Stimulated activated CD4-positive, alpha-beta T cell treated with anti-CD3 and anti-CD28 coated beads, Interleukin-2, amount 100 ng/mL, for 24 hours (primary cell): ENCODE measurements at places on chromosomes 3 and 15.

DNA sequence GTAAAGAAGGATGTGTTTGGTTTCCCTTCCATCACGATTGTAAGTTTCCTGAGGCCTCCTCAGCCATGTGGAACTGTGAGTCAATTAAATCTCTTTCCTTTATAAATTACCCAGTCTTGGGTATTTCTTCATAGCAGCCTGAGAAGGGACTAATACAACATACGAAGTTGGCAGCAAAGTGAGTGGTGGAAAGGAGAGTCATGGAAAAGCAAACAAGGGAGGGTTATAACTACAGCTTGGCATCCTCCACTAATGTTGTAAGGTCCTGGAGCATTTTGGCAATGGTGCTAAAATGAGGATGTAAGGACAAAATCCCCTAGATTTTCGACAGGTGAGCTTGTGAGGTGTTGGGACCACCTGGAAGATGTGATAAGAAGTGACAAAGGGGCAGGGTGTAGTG, 5.8 kb upstream of the TMEM41A start:
- no peak for DNase-seq

DNA sequence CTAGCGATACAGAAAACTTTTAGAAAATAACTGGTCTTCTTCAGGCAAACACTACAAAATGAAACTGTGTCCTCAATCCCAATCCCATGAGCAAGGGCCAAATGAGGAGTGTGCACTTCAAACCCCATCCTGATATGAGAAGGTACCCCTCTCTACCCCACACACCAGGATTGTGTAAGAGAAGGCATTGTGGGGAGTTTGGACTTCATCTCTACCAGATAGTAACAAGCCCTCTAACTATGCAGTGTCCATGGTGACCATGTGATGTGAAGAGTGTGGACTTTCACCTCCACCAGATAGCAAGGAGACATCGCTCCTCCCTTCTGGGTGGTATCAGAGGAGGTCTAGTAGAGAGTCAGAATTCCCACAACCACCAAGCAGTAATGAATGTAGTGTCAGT, 769.3 kb downstream of the MECOM start:
- no peak for DNase-seq

DNA sequence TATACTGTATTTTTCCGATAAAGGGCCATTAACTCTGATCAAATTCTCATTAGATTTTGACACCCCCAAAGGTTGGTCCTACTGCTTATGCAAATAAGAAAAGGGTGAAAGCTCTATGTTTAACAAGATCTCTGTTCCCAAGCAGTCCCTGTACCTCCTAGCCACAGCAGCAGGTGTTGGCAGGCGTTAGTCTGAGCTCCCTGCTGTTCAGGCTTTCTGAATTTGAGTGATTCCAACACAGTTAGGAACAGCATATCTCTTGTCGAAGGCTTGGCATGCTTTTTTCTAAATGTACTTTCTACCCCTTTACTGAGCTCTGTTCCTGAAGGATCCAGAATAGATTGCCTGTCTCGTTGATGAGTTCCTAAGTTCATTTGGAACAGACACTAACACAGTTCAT, 42.3 kb downstream of the MITF start:
- no peak for DNase-seq

DNA sequence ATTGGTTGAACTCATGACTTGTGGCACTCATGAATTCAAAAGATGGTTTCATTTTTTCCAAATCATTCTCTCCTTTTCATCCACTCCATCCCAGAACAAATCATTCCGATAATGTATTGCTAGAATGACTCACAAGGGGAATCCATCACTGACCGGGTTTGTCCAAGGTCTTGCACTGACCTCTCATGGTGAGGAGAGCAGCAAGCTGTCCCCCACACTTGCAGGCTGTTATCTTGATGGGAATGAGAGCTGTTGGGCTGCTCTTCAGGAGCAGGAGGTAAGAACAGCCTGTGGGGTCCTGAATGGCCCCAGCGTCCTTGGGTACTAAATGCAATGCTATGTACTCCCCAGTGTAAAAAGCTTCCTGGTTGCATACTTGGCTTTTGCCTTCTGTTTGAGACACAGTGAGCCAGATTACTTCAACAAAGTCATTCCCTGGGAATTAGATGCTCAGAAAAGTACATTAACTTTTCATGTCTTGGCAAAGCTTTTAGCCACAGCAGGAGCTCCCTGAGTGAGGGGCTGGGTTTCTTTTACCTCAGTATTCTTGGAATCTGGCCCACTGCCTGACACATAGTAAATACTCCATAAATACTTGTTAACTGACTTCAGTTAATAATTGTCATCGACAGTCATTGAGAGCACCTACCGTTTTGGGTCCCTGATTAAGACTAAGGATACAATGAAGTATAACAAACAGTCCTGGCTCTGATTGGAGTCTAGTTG, 24.1 kb downstream of the CCNL1 start:
- DNase-seq = no peak

DNA sequence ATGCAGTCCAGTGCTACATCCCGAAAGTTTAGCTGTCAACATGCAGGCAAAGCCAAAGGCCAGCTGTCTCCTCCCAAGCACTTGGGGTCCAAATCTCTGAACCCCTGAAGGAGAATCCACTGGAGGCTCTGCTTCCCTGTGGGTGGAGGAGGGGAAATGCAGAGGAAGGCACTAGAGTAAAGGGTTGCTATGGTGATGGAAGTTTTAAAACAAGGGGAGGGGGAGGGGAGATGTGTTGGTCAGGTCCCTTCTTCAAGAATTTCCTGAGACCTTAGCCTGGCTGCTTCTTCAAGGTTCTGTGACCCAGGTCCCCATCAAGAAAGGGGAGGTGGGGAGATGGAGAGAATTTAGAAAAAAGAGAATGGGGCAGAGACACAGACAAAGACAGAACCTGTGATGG, 2.3 kb downstream of the CAMKV start:
- no peak for DNase-seq

DNA sequence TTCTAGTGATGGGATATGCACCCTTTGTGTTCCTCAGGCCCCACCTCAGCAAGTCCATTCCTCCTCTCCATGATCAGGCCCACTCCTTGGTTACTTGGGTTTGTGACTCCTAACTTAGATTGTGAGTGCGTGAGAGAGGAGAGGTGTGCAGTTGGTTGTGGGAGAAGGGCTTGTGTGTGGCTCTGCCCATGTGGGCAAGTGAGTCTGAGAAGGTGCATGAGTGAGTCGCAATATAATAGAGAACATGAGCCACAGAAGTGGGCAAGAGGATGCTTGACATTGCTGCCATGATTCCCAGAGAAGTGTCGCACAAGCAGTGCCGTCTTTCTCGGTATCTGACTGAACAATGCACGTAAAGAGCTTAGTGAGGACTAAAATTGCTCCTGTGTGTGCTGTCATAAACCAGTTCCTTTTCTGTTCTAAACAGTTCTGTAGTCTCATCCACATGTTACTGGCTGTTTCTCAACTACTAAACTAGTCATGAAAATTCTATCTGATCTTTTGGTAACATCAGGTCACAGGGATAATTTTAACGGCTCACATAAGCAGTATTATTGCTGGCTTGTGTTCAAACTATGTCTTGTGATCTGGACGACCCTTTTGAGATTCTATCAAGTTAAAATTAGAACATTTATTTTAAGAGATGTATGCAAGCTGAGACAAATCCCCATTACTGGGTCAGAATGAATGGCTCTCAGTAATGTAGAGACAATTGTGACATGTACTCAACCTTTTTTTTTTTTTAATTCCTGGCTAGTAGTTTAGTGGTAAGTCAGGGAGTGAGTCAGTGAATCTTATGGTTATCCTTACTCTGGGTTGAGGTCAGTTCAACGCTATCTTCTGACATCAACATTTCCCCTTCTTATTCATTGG, 25.6 kb downstream of the GYG1 start:
- no peak for DNase-seq

DNA sequence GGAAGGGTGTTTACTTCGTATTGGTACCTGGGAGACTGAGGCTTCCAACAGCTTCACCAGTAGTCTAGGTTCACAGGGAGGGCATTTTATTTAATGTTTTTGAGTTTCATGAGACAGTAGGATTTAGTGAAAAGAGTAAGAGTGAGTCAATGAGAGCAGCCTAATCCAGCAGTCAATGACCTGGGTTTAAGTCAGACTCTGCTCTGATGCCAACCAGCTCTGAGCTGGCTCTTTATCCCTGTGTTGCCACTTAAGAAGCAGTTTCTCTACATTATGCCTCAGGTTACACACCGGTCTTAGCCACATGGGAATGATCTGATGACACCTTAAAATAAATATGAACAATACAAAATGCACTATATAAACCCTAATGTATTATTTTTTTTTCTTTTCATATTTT, 59.4 kb upstream of the KCNMB2 start:
- no peak for DNase-seq

DNA sequence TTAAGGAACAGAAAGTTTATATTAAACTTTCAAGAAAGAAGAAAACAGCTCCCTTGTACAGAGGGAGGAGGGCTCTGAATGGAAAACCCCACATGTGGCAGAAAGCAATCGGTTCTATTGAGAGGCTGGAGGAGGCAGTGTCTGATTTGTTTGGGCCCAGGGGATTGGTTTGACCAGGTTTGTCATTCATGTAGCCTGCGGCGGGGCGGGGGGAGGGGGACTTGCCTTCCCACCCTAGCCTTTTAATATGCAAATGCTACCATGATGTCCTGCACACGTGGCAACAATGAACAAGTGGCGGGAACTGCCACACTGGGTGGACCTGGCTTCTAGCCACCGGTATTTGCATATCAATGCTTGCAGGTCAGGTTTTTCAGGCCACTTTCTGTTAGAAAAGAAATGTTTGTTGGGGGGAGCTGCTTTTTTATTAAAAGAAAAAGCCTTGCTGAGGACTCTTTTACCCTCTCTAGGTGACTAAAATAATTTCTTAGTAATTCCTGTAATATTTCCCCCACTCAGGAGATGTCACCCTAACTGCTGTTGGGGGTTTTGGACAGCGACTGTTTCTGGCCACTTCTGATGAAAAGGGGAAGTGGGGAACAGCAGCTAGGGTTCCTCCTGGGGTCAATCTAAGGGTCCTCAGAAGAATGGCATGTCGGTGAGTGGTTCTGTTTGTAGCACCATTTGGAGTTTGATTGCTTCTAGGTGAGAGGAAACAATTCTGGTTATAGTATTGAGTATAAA, 691.2 kb downstream of the TBL1XR1 start:
- DNase-seq = no peak

GRCh38 chr3:158489181-158489580, 81.8 kb upstream of the MLF1 start:
- DNase-seq = no peak

GRCh38 chr3:181716966-181717365, 5.2 kb downstream of the SOX2 start:
- DNase-seq = no peak

DNA sequence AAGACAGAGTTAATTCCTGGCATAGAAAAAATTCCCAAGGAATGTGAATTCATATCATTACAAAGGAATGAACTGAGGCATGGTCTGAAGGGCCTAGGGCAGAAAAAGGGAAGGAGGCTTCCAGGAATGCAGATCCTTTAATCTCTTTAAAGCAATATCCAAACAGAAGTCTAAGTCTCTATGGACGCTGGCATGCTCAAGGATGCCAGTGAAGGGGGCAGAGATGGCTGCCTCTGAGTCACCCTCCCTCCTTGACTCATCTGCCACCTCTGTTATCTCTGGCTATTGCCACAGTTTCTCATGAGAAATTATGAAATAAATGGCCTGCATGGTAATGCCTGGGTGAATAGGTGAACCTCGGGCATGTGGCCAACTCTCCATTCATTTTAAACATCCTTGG, 96.3 kb upstream of the BCL6 start:
- no peak for DNase-seq

GRCh38 chr3:4688411-4688810, 195.3 kb downstream of the ITPR1 start:
- DNase-seq = no peak

DNA sequence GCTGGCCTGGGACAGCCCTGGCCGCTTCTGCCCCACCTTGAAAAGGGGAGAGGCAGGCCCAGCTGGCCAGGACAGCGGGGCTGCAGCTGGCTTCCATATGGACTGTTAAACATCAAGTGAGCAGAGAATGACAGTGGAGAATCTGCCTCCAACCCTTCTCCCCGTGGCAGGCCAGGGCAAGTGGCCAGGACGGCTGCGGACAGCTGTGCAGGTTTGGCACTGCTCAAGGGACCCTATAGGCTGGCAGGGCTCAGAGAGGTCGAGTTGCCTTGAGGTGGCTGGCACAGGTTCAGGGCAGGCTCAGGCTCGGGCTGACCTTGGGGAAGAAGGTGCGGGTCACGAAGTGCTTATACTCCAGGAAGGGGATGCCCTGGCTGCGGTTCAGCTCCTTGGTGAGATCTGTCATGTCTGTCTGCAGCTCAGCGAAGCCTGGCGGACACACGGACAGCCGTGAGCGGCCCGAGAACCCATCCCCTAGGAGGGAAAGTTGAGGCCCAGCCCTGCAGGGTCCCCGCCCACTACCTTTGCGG, 24.3 kb downstream of the H1-8 start:
- no peak for DNase-seq

GRCh38 chr3:117728226-117728625, 1018.6 kb downstream of the TUSC7 start:
- DNase-seq = no peak

DNA sequence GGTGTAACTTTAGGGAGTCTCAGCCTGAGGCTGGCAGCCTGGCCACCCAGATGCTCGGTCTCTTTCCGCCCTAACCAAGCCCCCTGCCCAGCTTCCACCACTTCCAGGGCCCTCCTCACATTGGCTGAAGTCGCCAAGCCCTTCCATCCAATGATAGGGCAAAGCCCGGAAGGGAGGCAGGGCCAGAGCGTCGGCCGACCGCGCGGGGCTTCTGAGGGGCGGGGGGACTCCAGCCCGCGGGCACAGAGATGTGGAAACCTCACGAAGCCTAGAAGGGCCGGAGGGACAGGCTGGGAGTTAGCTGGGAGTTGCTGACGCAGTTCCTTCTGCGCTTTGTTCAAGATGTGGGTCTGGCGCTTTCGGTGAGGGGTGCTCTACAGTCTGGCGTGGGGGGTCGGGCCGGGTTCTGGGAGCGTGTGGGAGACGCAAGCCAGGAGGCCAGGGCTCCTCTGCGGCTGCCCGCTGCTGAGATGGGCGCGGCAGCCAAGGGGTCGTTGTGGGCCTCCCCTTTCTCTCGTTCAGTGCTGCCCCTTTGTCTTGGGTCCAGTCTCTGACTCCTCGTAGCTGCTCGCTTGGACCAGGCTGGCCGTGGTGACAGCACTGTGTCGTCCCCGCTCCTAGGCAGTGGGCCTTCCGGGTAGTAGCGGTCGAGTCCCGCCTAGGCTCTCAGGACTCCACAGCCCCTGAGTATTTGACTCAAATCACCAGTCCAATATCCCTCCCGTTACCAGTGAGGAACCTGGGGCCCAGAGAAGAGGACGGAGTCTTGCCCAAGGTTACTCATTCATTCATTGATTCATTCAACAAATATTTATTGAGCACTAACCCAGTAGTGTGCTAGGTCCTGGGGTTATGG, at the start of gene ZNF660:
ZNF660 (plus strand) TSS at position 319 of the 856 bp plus-strand sequence. CDS start 9,230 bp downstream, outside the sequence.
- DNase-seq = no peak

GRCh38 chr3:153291059-153291685, 129.1 kb downstream of the RAP2B start:
- no peak for DNase-seq

- DNase-seq = no peak
These were observed 55.8 kb downstream of the TRIM42 start for GRCh38 chr3:140733623-140734022.

GRCh38 chr3:44065311-44066094, 176.2 kb upstream of the TOPAZ1 start:
- DNase-seq = no peak
